ENCODE measurements at places on chromosomes 13 and 19. TPM values are rescaled to one million over a fixed set of nuclear protein-coding genes. Genes with fewer than 3 reads are reported as not detected.
A peak's percentile ranks its signal among the peaks of the same experiment; 100 is the strongest.

DNA sequence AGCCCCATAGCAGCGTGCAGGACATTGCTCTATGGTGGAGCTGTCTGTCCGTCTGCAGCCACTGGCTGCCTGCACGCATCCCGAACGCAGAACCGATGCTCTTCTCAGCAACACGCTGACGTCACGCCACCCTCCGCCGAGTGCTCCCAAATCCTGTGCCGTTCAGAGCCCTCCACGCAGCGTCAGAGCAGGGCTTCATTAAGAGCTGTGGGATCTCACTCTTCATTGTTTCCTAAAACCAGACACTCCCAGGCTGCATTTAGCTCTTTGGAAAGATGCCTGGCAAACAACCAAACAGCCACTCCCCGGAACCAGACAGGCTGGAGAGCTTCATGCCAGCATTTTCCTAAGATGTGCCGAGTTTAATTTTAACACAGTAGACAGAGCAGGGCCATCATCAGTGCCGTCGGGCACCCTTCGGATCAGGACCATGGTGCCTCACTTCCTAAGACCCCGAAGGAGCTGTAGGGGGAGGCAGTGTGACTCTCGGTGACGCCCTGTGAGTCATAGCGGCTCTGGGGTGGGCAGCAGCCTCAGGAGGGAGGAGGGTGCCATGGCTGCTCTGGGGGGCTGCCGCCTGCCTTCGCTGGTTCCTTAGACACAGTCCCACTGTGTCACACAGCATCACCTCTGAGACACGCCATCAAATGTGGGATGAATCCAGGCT is 131.5 kb upstream of the MCF2L start:
- H3K36me3 ChIP-seq: peaks cover 6% of the 10 kb centered on the region
- H3K4me3 ChIP-seq: no peak overlapping the region
- H3K27me3 ChIP-seq: no peaks in the 10 kb centered on the region

DNA sequence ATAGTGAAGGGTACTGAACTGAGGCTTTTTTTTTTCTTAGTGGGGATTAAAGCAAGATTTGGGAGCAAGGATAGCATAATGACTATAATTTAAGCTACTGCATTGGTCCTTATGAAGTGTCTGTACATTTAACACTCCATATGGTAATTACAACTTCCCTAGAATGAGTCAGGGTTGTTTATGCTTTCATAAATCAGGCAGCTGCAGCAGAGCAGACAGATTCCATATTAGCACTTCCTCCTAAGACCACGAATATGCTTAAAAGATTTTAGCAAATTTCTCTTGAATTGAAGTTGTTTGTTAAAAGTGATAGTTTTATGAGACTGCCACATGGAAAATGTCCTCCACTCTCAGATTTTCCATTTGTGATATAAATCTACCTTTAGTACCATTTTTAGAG is 401.1 kb upstream of the SPRY2 start:
- H3K4me1 ChIP-seq: no peaks in the 10 kb centered on the region
- H3K27ac ChIP-seq: no peak overlapping the region
- no peaks in the 10 kb centered on the region for H3K36me3 ChIP-seq
- DNase-seq: no peak
- H3K27me3 ChIP-seq: no peaks in the 10 kb centered on the region

GRCh38 chr19:21947775-21948174 is 63.0 kb downstream of the ZNF208 start:
- H3K4me3 ChIP-seq: no peak overlapping the region
- no peaks in the 10 kb centered on the region for H3K36me3 ChIP-seq

DNA sequence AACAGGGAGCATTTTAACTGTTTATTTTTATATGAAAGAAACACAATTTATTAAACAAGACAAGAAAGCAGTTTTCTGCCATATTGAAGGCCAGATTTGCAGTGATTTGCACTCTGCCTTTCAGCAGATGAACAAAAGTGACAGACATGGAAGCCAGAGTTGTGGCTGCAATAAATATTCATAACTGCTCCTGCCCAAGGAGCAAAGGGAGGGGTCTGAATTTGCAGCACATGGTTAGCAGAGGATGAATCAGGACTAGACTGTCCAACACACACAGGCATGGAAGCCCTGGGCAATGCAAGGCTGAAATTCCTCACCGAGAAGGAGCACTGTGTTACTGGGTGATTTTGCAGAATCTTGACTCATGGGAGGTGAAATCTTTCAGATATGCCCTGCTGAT is 418.2 kb downstream of the DCT start:
- DNase-seq: no peak
- H3K27ac ChIP-seq: no peak overlapping the region
- no peak overlapping the region for H3K4me3 ChIP-seq
- no peaks in the 10 kb centered on the region for H3K27me3 ChIP-seq
- H3K36me3 ChIP-seq: no peaks in the 10 kb centered on the region

- H3K27ac ChIP-seq: no peak overlapping the region
- H3K36me3 ChIP-seq: no peaks in the 10 kb centered on the region
- H3K27me3 ChIP-seq: no peaks in the 10 kb centered on the region
- peaks cover 2% of the 10 kb centered on the region for H3K4me1 ChIP-seq
Measured at GRCh38 chr13:56110751-56111150, 1030.0 kb upstream of the PRR20A start.

Gene PRR19
- total RNA-seq: 7.2 TPM

DNA sequence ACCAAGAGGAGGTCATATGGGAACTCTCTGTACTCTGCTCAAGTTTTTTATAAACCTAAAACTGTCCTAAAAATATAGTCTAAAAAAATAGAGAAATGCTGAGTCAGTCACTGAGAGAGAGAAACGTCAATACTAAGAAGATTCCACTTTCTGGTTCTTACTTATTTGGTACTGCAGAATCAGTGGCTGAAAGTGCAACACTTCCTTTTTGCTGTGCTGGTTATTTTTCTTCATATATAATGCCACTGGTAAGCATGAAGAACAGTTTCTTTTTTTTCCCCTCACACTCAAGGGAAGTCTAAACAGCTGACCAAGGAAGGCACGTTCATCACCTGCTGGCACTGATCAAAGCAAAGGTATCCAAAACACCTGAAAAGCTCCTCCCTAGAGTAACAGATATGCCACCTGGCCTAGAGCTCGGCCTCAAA is 44.3 kb upstream of the N4BP2L1 start:
- no peak overlapping the region for H3K4me3 ChIP-seq
- H3K27ac ChIP-seq: no peak overlapping the region
- H3K27me3 ChIP-seq: no peaks in the 10 kb centered on the region
- no peak for DNase-seq
- no peaks in the 10 kb centered on the region for H3K4me1 ChIP-seq

Gene SELENOV
- total RNA-seq: 8.4 TPM

- peak overlapping the region; percentile 68 for H3K27ac ChIP-seq
- no peaks in the 10 kb centered on the region for H3K36me3 ChIP-seq
- DNase-seq: no peak
- no peaks in the 10 kb centered on the region for H3K27me3 ChIP-seq
Measured at GRCh38 chr13:38518328-38518727, 168.5 kb upstream of the FREM2 start.

DNA sequence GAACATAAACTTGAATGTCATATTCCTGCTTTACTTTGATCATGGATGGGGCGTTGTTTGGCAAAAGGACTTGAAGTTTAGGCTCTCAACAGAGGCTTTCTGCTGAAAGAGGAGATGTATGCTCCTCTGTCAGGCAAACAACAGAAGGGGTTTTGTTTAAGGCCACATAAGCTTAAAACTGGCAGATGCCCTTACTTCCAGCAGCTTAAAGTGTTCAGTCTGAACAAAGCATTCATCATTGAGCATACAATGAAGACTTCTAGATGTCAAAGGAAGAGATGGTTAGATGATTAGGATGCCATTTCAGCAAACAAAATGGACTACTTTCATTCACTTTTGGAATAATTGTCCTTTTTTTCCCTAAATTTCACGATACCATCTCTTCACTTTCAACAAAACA is 484.5 kb downstream of the SLITRK6 start:
- no peak for DNase-seq
- H3K4me3 ChIP-seq: no peak overlapping the region
- no peaks in the 10 kb centered on the region for H3K36me3 ChIP-seq
- H3K4me1 ChIP-seq: no peaks in the 10 kb centered on the region

DNA sequence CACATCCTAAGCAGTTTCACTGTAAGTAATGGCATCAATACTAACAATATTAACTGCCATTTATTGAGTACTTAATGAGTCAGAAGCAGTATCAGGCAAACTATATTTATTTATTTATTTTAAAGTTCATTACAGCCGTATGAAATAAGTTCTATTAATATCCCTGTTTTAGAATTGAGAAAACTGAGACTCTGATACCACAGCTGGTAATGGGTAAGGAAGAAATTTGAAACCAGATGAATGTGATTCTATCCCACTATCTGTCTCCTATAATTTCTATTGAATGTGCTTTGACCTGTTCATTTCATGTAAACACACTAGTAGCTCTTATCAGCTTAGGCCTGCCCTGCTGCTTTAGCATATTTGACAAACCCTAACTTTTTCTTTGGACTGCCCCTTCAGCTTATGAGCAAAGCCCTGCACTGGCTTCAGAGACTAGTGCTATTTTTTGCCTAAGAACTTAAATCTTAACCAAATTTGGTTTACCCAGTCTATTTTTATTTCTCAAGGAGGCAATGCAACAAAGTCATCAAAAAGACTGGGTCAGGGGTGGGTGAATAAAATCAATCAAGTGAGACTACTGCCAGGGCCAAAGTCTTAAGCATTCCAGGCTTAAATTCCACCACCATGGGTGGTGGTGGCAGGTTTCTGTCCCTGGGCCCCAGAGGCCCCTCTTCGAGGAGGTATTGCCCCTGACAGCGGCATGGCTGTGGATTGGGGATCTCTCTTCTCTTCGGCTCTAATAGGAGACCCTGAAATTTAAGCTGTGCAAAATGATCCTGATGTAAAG is 143.4 kb downstream of the DLEU7 start:
- no peak overlapping the region for H3K4me3 ChIP-seq
- no peaks in the 10 kb centered on the region for H3K27me3 ChIP-seq
- no peaks in the 10 kb centered on the region for H3K36me3 ChIP-seq
- no peak overlapping the region for H3K27ac ChIP-seq
- H3K4me1 ChIP-seq: peaks cover 3% of the 10 kb centered on the region
- no peak for DNase-seq

Gene ZNF536
- total RNA-seq: 0.09 TPM

Gene SLC25A41
- total RNA-seq: not detected

- no peaks in the 10 kb centered on the region for H3K27me3 ChIP-seq
- no peaks in the 10 kb centered on the region for H3K4me1 ChIP-seq
- no peak overlapping the region for H3K27ac ChIP-seq
Measured at GRCh38 chr13:68745502-68745901, 1362.1 kb upstream of the ATXN8OS start.

GRCh38 chr13:94400874-94401273 is 78.6 kb downstream of the DCT start:
- DNase-seq: no peak
- H3K36me3 ChIP-seq: no peaks in the 10 kb centered on the region
- no peak overlapping the region for H3K27ac ChIP-seq
- no peaks in the 10 kb centered on the region for H3K4me1 ChIP-seq
- H3K4me3 ChIP-seq: no peak overlapping the region

Gene ATXN8OS
- total RNA-seq: not detected

- H3K27ac ChIP-seq: no peak overlapping the region
- H3K4me3 ChIP-seq: no peak overlapping the region
- 0 out of 2 replicates have a peak, but pooled peaks cover 2% of the 10 kb centered on the region for H3K36me3 ChIP-seq
- DNase-seq: no peak
- peaks cover 3% of the 10 kb centered on the region for H3K4me1 ChIP-seq
Measured at GRCh38 chr13:113471844-113472243, 18.6 kb upstream of the ADPRHL1 start.

DNA sequence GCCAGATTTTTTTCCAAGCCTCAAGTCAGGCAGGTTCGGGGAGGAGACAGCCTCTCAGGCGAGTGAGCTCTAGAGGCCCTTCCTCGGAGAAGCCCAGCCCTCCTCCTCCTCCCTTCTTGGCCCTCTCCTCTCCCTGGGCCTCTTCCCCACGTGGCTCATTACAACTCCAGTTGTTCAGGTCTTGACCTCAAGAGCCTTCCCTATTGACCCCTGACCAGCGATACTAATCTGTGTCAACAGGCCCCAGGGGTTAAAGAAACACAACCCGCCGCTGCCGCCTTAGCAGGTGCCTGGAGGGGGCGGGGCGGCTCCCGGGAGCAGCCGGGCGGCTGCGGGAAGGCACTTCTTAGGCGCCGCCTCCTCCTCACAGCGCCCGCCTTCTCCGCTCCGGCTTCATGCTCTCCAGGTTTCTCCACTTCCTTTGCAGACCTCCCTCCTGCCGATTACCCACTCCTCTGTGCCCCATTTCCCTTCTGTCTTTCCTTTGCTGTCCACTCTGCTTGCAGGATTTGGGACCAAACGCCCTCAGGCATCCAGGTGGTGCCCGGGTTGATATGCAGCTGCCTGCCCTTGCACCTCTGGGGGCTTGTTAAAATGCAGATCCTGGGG is 51.0 kb downstream of the LYL1 start:
- H3K36me3 ChIP-seq: no peaks in the 10 kb centered on the region
- no peak overlapping the region for H3K27ac ChIP-seq
- peak overlapping the region; percentile 7 for H3K4me3 ChIP-seq
- peaks cover 100% of the 10 kb centered on the region for H3K27me3 ChIP-seq

- H3K27ac ChIP-seq: no peak overlapping the region
- H3K4me1 ChIP-seq: no peaks in the 10 kb centered on the region
- no peak for DNase-seq
- no peaks in the 10 kb centered on the region for H3K27me3 ChIP-seq
- no peak overlapping the region for H3K4me3 ChIP-seq
Measured at GRCh38 chr19:14315433-14315832, 65.8 kb upstream of the ADGRE5 start.

DNA sequence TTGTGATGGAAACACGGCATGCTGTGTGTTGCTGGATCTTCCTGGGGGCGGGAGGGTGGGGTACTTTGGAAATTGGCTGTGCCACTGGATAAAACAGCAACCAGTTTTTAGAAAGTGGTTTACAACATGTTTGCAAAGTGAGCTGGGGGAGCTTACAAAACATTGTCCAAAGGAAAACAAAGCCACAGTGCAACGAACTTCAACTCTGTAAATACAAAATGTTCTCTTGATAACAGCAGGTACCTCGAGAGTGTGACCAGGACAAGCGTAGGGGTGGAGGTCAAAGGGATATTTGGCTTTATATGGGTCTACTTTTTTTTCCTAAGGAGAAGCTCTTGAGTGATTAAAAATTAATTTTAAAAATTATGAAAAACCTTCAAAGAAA is 2.5 kb downstream of the IGSF23 start:
- no peaks in the 10 kb centered on the region for H3K27me3 ChIP-seq
- DNase-seq: no peak
- no peaks in the 10 kb centered on the region for H3K4me1 ChIP-seq
- H3K4me3 ChIP-seq: no peak overlapping the region

DNA sequence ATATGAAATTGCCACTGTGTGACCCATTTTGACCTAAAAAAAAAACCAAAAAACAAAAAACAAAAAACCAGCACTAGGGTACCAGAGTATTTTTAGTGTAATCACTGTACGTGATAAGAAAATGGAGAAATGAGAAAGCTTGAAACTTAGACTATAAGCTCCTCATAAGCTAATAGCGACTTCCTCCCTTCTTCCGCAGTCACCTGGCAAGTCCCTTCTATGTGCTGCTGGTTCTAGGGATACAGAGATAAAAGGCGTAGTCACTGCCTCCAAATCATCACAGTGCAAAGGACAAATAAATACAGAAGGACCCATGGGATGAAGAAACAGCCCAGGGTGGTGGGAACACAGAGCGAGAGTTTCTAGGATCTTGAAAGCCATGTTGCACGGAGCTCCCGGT is 190.3 kb downstream of the TM9SF2 start:
- H3K27ac ChIP-seq: no peak overlapping the region
- no peak overlapping the region for H3K4me3 ChIP-seq
- peaks cover 49% of the 10 kb centered on the region for H3K4me1 ChIP-seq
- H3K36me3 ChIP-seq: no peaks in the 10 kb centered on the region

- no peak overlapping the region for H3K4me3 ChIP-seq
- H3K27ac ChIP-seq: no peak overlapping the region
- no peaks in the 10 kb centered on the region for H3K27me3 ChIP-seq
- no peaks in the 10 kb centered on the region for H3K4me1 ChIP-seq
- no peak for DNase-seq
- no peaks in the 10 kb centered on the region for H3K36me3 ChIP-seq
Measured at GRCh38 chr13:32013181-32013580, 18.4 kb upstream of the FRY start.
